Pancreas (tissue), 10 donors: ENCODE measurements at places on chromosomes 3 and 15. TPM values are rescaled to one million over a fixed set of nuclear protein-coding genes. Genes with fewer than 3 reads are reported as not detected.

Gene CMTM8
- total RNA-seq, result 17.1 TPM

Gene GTF2A2
- 34.8 TPM for total RNA-seq

Gene FYTTD1
- total RNA-seq, result 27.5 TPM

Gene GXYLT2
- total RNA-seq, result 7.5 TPM

Gene ADGRG7
- not detected for total RNA-seq

Gene SLC25A20
- 9.1 TPM for total RNA-seq

Gene STRIT1
- total RNA-seq, result not detected

Gene NPAP1
- total RNA-seq, result 0.37 TPM

Gene PCOLCE2
- 0.47 TPM for total RNA-seq

Gene LRRIQ4
- total RNA-seq, result not detected

Gene DUOXA1
- total RNA-seq, result 0.22 TPM

GRCh38 chr3:23547905-23548650 is 257.7 kb upstream of the UBE2E1 start:
- DNase-seq, result no peak
- no peak overlapping the region for H3K4me3 ChIP-seq
- H3K36me3 ChIP-seq, result no peaks in the 10 kb centered on the region
- H3K27ac ChIP-seq, result no peak overlapping the region
- H3K4me1 ChIP-seq, result no peaks in the 10 kb centered on the region

DNA sequence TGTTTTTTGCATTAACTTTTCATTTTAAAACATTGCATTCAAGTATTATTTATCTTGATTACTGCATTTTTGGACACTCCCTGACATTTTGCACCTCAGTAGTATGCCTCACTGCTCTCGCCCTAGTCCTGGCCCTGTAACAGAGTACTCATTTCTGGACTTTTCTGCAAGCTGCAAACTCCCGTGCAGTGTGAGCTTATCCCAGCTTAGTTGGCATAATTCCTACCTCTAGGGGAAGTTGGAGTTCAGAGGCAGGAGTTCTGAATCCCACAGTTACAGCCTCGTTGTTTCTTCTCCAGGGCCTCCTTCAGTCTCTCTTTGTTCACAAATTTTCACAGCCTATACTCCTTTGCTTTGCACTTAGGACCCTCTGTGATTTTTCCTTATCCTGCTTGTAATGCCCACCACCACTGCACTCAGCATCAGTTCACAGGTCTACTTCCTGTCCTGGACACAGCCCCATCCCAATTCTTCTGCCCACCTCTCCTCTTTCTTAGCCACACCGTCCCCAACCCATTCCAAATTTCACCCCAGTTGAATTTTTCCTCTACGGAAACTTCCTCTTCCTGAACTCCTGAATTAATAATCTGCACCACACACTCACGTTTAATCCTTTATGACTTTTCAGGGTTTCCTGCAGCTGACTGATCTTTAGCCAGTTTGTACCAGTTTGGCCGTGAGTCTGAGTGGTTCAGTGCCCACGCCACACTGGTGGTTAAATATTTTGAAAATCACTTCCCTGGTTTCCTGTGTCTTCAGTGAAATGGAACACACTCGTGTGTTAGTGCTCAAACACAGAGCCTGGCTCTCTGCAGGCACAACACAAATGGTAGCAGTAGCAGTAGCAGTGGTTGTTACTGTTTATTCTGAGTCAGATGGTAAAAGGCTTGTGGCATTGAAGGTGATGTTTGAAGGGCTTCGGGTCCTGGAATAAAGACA is 6.3 kb upstream of the CTSH start:
- H3K4me1 ChIP-seq, result peaks cover 16% of the 10 kb centered on the region
- H3K27ac ChIP-seq, result peak overlapping the region; percentile 83
- H3K36me3 ChIP-seq, result no peaks in the 10 kb centered on the region
- H3K27me3 ChIP-seq, result no peaks in the 10 kb centered on the region

DNA sequence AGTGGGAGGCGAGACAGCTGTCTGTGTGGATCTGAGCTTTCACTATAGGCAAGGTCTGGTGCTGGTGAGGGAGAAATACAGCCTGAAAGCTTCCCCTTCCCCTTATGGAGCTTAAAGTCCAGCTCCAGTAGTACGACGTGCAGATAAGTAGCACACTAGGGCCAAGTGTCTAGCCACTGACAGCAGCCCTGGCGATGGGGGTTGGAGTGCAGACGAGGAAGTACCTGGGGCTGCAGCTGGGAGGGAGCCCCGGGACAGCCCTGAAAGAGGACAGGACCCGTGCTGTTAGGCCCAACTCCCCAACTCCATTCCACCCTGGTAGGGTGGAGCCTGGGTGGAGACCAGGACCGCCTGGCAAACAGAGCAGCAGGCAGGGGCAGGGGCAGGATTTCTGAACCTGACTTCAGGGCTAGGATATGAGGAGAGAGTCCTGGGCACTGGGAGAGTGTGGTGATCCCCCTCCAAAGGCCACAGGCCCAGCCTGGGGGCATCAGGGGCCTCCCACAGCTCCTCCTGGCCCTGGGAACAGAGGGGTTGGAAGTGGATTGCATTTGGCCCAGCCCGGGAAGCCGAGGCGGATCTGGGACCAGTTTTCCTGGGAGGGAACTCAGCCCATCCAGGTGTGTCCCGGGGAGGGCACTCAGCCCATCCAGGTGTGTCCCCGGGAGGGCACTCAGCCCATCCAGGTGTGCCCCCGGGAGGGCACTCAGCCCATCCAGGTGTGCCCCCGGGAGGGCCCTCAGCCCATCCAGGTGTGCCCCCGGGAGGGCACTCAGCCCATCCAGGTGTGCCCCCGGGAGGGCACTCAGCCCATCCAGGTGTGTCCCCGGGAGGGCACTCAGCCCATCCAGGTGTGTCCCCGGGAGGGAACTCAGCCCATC is 42.8 kb downstream of the BDH1 start:
- H3K4me3 ChIP-seq, result no peak overlapping the region
- H3K4me1 ChIP-seq, result no peaks in the 10 kb centered on the region
- DNase-seq, result no peak

GRCh38 chr15:92425578-92426225 is 32.0 kb downstream of the ST8SIA2 start:
- no peaks in the 10 kb centered on the region for H3K4me1 ChIP-seq
- no peak for DNase-seq
- no peaks in the 10 kb centered on the region for H3K36me3 ChIP-seq
- H3K4me3 ChIP-seq, result no peak overlapping the region
- H3K27ac ChIP-seq, result no peak overlapping the region

DNA sequence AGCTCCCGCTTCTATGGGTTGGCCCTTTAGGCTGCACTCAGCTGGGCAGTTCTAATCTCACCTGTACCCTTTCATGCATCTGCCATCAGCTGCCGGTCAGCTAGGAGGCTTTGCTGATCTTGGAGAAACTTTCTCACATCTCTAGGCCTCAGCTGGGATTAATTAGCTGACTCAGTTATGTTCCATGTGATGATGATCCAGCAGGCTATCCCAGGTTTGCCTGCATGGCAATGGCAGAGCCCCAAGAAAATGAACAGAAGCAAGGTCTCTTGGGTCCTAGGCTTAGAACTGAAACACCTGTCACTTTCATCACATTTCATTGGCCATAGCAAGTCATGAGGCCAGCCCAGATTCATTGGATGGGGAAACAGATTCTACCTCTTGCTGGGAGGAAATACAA is 304.6 kb upstream of the TBC1D5 start:
- no peaks in the 10 kb centered on the region for H3K4me1 ChIP-seq
- no peaks in the 10 kb centered on the region for H3K36me3 ChIP-seq
- DNase-seq, result no peak
- no peak overlapping the region for H3K27ac ChIP-seq

DNA sequence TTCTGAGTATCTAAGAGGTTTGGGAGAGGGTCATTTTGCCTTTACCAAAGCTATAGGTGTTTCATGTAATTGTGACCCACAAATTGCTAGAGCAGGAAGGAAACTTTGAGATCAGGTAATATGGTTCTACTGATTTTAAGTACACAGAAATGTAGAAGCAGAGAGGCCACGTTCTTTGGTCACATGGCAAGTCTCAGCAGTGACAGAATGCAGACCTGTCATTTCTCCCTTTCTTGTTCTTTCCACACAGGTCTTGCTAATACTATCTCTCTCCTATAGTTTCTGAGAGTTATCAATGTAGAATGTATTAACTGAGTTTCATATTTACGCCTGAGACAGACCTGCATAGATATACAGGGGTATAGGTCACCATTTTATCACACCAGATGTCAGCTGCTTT is 10.9 kb upstream of the RTP1 start:
- no peaks in the 10 kb centered on the region for H3K4me1 ChIP-seq
- H3K36me3 ChIP-seq, result no peaks in the 10 kb centered on the region
- no peak overlapping the region for H3K4me3 ChIP-seq
- H3K27ac ChIP-seq, result no peak overlapping the region
- no peak for DNase-seq
- no peaks in the 10 kb centered on the region for H3K27me3 ChIP-seq

- DNase-seq, result no peak
- no peaks in the 10 kb centered on the region for H3K4me1 ChIP-seq
- H3K36me3 ChIP-seq, result no peaks in the 10 kb centered on the region
- H3K27ac ChIP-seq, result no peak overlapping the region
These were observed 135.3 kb downstream of the DIPK2A start for GRCh38 chr3:144106970-144107369.

- no peaks in the 10 kb centered on the region for H3K4me1 ChIP-seq
- no peak overlapping the region for H3K27ac ChIP-seq
- DNase-seq, result no peak
- no peak overlapping the region for H3K4me3 ChIP-seq
These were observed 260.9 kb upstream of the SLCO3A1 start for GRCh38 chr15:91592567-91592966.

- no peaks in the 10 kb centered on the region for H3K36me3 ChIP-seq
- H3K27me3 ChIP-seq, result no peaks in the 10 kb centered on the region
- no peak overlapping the region for H3K27ac ChIP-seq
These were observed 28.5 kb upstream of the KCTD6 start for GRCh38 chr3:58463181-58463941.

DNA sequence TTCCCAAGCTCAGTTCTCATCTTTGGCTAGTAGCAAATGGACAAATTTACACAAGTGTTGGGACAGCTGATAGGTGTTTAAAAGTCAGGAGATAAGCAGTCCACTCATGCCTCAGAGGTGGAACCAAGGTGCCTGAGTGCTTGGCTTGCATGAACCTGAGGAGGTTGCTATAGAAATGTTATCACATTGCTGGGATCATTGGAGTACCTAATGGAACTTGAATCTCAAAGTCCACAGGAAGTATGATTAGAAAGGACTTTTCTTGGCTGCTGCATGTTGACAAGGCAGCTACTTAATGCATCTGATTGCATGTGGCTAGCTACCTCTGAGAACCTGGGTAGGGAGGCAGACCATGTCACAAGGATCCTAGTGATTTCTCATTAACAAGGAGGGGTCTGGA is 39.5 kb upstream of the C3orf80 start:
- no peaks in the 10 kb centered on the region for H3K36me3 ChIP-seq
- no peak overlapping the region for H3K27ac ChIP-seq
- DNase-seq, result no peak
- H3K4me1 ChIP-seq, result no peaks in the 10 kb centered on the region

- no peak for DNase-seq
- H3K27ac ChIP-seq, result no peak overlapping the region
- no peaks in the 10 kb centered on the region for H3K4me1 ChIP-seq
- H3K36me3 ChIP-seq, result no peaks in the 10 kb centered on the region
- no peak overlapping the region for H3K4me3 ChIP-seq
- H3K27me3 ChIP-seq, result no peaks in the 10 kb centered on the region
These were observed 6.0 kb downstream of the ACTC1 start for GRCh38 chr15:34789326-34789725.

GRCh38 chr3:49199239-49199899 is 28.0 kb downstream of the KLHDC8B start:
- no peaks in the 10 kb centered on the region for H3K36me3 ChIP-seq
- no peaks in the 10 kb centered on the region for H3K27me3 ChIP-seq
- H3K27ac ChIP-seq, result peak overlapping the region; percentile 22
- no peaks in the 10 kb centered on the region for H3K4me1 ChIP-seq
- no peak overlapping the region for H3K4me3 ChIP-seq

DNA sequence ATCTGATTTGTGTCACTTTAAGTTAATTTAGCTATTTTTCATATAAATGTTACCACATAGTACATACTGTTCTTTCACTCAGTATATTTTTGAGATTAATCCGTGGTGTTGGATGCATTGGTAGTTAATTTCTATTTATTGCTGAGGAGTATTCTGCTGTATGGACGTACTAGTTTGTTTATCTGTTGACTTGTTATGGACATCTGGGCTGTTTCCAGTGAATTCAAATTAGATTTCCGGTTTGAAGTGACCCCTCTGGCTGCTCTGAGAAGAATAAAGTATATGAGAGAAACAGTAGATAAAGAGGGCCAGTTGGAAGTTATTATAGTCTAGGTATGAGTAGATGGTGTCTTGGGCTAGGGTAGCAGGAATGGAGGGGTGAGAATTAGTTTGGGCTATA is 15.6 kb downstream of the KAT2B start:
- H3K27me3 ChIP-seq, result no peaks in the 10 kb centered on the region
- H3K36me3 ChIP-seq, result no peaks in the 10 kb centered on the region
- peaks cover 39% of the 10 kb centered on the region for H3K4me1 ChIP-seq
